NCI-H2081 treated with DMSO at 0.1 percent for 48 hours (cell line): ENCODE measurements at places on chromosomes 12 and 14.
A peak's percentile ranks its signal among the peaks of the same experiment; 100 is the strongest.

DNA sequence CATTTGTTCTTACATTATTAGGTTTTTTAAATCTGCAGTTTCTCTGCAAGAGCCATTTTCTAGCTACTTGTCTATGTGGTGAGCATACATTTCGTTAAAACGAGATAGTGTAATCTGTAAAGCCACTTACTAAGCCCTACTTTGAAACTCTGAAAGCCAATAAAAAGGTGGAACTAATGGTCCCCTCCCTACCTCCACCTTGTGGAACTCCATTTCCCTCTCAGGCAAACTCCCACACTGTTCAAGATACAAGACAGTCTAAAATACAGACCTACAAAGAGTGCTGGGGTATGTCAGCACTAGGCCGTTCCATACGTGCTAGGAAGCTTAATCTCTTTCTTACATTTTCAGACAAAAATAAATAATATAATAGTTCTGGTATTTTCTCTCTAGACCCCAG lies 74.1 kb downstream of the DUSP6 start:
- DNase-seq = no peak

- DNase-seq = no peak
These were observed 27.7 kb upstream of the FBXO33 start for GRCh38 chr14:39459795-39460478.

DNA sequence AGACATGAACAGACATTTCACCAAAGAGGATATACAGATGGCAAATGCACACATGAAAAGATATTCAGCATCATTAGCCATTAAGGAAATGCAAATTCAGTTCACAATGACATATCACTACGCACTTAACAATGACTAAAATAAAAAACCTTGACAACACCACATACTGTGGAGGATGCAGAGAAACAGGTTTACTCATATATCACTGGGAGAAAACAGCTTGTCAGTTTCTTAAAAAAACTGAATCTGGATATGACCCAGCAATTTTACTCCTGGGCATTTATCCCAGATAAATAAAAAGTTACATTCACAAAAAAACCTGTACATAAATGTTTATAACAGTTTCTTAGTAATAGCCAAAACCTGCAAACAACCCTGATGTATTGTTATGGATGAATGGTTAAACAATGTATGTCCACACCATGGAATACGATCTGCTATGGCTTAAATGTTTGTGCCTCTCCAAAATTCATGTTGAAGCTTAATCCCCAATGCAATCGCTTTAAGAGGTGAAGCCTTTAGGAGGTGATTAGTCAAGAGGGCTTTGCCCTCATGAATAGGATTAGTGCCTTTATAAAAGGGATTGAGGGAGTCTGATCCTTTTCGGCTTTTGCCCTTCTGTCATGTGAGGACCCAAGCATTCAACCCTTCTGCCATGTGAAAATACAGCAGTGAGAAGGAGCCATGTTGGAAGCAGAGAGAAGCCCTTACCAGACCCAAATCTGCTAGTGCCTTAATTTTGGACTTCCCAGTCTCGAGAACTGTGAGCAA lies 36.0 kb upstream of the PPP4R3A start:
- DNase-seq = peak; percentile 14

- no peak for DNase-seq
These were observed 174.3 kb downstream of the MGAT4C start for GRCh38 chr12:86081843-86082242.

GRCh38 chr12:4193821-4194220 lies 79.7 kb upstream of the CCND2 start:
- no peak for DNase-seq

GRCh38 chr12:24749171-24749570 lies 199.7 kb downstream of the BCAT1 start:
- no peak for DNase-seq

GRCh38 chr12:81797100-81797499 lies 38.0 kb upstream of the PPFIA2 start:
- no peak for DNase-seq

- DNase-seq = no peak
These were observed 25.8 kb downstream of the GABARAPL1 start for GRCh38 chr12:10238526-10238925.
